A549 (cell line): ENCODE measurements at places on chromosomes 7 and 10.

DNA sequence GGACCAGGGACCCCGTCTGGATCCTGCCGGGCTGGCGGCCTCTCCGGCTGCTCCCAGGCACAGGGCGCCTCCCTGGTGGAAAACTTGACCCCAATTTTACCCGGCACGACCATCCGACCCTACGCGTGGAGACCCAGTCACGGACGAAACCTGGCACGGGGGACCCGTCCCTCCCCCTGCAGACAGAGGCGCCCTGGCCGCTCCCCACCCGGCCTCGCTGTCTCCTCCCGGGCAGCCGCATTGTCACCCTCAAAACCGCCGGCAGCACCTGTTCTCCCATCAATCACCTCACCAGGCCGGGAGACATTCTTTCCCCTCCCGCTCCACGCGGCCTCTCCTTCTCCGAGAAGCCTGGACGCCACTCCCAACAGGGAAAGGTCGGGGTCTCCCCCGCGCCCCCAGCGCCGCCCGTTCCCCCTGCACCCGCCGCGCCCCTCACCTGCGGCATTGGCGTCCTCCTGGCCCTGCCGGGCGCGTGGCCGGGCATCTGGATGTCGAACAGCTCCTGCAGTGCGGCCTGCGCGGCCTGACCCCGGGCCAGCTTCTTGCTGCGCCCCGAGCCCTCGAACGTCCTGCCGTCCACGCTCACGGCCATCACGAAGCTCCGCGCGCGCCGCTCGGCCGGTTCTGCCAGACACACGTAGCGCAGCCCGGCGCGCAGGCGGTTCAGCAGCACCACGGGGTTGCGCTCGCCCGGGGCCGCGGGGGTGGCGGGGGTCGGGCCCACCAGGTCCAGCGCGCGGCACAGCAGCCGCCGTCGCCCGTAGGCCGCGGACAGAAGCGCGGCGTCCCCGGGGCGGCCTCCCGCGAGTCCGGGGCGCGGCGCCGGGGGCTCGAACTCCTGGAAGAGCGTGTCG is 306.6 kb downstream of the WDR37 start:
- DNase-seq, result no peak

DNA sequence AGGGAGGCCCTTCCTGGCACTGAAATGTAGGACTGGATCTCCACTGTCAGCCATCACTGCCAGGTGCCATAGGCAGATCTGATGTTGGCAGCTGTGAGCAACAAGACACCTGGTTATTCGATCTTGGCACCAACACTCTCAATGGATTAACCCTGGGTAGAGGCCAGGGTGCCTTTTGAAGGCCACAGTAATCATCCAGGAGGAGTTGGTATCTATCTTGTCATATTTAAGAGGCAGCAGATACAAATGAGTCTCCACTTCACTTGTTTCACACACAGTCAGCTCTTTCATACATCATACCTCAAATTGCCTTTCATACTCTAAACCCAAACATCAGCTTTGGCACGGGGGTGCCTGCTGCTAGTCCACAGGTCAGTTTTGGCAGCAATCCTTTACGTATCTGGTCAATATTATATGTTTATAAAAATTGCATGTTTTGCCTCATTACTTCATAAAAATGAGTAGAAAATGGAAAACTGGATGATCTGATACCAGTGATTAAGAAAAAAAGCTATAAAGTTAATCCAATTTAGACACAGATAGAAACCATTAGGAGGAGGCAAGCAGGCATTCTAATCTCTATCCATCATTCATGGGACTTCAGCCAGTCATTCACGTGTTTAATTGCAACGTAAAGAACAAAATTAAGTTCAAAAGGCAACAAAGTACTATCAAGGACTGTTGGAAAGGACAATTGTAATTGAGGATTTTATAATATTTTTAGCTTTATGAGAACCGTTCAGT is 12.7 kb upstream of the CACUL1 start:
- no peak for DNase-seq

DNA sequence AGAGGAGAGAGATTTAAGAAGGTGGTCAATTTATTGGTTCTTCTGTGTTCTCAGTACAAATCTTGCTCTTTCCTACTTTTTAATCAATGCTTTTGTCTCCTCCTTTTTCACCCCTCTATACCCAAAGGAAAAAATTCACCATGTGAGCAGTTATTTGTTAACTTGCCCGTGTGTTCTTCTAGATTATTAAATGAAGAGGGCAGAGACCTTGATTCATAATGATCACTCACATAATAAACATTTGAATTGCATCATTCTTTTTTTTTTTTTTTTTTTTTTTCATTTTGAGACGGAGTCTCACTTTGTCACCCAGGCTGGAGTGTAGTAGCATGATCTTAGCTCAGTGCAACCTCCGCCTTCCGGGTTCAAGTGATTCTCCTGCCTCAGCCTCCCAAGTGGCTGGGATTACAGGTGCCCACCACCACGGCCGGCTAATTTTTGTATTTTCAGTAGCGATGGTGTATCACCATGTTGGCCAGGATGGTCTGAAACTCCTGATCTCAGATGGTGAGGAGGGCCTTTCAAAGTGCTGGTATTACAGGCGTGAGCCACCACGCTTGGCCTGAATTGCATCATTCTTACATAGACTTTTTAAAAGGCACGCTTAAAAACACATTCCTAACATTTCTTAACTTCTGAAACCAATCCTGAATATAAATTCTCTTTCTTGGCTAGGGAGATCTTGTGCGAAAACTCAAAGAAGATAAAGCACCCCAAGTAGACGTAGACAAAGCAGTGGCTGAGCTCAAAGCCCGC is 3.6 kb downstream of the GARS1 start:
- DNase-seq, result no peak

GRCh38 chr10:3701491-3701890 is 83.5 kb downstream of the KLF6 start:
- DNase-seq, result no peak

GRCh38 chr7:158096582-158096981 is 491.0 kb downstream of the PTPRN2 start:
- DNase-seq, result no peak

GRCh38 chr7:7686811-7687508 is 31.4 kb downstream of the RPA3 start:
- no peak for DNase-seq

- DNase-seq, result no peak
Measured at GRCh38 chr7:142717453-142717852, 31.8 kb upstream of the PRSS1 start.

DNA sequence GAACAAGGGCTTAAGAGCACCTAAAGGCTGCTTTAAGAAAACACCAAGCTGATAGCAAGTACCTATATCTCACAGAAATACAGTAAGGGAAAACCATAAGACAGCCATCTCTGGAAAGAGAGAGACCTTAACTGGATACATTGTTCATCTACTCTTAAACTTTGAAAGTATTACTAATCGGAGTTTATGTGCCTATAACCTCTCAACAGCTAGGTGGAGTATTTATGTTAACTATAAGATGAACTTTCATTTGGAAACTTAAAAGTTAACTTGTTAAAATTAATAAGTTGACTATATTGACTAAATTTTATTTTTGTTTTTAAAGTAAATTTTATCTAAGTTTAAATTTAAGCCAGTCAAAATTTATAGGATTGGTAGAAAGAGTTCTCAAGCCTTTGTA is 90.6 kb downstream of the USP6NL start:
- no peak for DNase-seq

DNA sequence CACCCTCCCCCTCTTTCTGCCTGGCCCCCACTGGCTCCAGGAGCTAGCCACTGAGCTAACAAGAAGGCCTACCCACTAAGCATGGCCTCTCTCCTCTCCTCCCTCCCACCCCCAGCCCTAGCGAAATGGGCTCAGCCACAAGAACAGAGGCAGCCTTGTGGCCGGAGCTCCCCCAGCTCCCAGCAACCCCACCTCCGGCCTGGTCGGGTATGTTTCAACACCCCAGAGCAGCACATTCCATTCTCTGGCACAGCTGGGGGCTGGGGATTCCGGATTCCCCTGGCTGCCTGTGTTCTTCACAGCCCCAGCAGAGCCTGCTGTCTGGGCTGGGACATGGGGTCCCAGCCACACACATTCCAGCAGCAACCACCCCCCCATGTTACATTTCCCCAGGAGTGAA is 9.0 kb downstream of the SFRP5 start:
- DNase-seq, result no peak

DNA sequence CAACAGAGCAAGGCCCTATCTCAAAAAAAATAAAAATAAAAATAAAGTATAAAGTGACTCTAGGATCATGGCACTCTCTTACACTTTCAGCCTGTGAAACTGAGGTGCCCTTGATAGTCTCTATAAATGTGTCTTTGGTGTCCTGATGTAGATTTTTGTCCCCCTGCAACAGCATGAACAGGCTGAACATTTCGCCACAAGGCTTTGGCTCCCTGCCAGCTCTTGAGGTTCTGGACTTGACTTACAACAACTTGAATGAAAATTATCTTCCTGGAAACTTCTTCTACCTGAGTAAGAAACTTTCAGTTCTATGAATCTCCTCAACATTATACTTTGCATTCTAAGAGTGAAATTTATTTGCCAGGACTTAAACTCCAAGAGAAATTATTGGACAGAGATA is 48.1 kb upstream of the BMS1 start:
- DNase-seq, result no peak

GRCh38 chr7:22969010-22969431 is 44.9 kb downstream of the HYCC1 start:
- no peak for DNase-seq
